ENCODE measurements at places on chromosomes 13 and 19.

DNA sequence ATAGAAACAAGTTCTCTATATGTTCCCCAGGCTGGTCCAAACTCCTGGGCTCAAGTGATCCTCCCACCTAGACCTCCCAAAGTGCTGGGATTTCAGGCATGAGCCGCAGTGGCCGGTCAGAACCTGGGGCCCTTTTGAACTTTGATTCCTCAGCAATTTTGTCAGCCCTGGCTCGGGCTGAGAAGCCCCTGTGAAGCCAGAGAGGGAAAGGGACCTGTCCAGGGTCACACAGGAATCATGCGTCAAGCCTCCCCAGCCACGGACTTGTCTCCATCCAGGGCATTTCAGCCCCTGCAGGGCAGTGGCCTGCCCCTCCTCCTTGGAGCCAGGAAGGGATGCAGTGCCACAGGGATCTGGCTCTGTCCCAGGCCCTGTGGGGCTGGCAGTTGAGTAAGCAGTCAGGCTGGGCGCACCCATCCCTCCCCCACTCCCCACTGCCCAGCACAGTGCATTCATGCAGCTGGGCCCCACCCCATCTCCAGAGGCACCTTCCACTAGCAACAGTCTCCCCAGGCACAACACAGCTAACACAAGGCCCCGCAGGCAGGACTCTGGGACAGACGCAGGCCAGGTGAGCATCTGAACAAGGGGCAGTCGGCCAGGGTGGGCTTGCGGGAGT, at the start of gene CAPS:
Gene CAPS, plus strand, starts transcription at position 516 of the 619 bp plus-strand sequence. CDS start 153 bp downstream, outside the sequence.
- no peak for DNase-seq

- DNase-seq: no peak
Measured at GRCh38 chr19:13478576-13478975, 27.7 kb downstream of the CACNA1A start.

DNA sequence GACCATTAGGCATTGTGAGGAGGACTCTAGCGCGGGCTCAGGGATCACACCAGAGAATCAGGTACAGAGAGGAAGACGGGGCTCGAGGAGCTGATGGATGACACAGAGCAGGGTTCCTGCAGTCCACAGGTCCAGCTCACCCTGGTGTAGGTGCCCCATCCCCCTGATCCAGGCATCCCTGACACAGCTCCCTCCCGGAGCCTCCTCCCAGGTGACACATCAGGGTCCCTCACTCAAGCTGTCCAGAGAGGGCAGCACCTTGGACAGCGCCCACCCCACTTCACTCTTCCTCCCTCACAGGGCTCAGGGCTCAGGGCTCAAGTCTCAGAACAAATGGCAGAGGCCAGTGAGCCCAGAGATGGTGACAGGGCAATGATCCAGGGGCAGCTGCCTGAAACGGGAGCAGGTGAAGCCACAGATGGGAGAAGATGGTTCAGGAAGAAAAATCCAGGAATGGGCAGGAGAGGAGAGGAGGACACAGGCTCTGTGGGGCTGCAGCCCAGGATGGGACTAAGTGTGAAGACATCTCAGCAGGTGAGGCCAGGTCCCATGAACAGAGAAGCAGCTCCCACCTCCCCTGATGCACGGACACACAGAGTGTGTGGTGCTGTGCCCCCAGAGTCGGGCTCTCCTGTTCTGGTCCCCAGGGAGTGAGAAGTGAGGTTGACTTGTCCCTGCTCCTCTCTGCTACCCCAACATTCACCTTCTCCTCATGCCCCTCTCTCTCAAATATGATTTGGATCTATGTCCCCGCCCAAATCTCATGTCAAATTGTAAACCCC, 2.8 kb upstream of the CEACAM5 start:
- no peak for DNase-seq

DNA sequence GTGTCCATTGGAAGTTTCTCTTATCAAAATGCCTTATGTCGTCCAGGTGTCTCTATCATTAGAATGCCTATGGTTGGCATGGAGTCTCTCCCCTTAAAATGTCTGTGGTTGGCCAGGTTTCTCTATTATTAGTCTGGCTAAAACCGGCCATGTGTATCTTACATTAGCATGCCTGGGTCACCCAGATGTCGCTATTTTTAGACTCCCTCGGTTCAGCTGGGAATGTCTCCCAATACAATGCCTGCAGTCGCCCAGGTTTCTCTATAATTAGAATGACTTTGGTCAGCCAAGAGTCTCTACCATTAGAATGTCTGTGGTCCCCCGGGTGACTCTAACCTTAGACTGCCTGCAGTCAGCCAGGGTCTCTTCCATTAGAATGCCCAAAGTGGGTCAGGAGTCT, 1536.1 kb downstream of the UQCRFS1 start:
- no peak for DNase-seq

GRCh38 chr19:58579473-58580142, 6.5 kb upstream of the MZF1 start:
- no peak for DNase-seq

- no peak for DNase-seq
Measured at GRCh38 chr13:77620138-77620537, 77.3 kb upstream of the SLAIN1 start.

DNA sequence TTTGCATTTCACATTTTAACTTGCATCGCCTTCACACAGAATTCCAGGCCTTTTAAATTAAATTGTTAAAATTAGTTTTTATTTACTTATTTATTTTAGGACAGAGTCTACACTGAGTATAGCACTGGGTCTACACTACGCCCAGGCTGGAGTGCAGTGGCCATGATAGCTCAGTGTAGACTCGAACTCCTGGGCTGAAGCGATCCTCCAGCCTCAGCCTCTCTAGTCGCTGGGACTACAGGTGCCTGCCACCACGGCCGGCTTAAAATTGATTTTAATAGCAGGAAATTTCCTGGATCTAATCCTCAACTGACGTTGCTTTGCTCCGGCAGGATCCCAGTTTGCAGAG, 301 bp upstream of the ZNF610 start:
- no peak for DNase-seq

DNA sequence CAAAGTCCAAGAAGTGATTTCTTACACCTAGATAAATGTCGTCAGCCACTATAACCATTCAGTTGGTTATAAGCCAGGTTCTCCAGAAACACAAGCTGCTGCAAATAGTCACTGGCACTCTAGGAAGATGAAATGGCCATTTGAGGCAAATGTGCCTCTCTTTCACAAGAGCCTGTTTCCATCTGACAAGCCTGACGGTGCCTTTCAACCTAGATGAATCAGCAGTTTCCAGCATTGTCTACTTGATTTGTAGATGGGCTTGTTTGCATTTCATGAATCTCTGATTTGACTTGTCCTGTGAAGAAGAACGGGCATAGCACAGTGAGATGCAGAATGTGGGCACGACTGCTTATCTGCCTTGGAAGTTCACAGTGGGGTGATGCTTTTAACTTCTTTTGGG, 327.2 kb downstream of the LMO7 start:
- no peak for DNase-seq

DNA sequence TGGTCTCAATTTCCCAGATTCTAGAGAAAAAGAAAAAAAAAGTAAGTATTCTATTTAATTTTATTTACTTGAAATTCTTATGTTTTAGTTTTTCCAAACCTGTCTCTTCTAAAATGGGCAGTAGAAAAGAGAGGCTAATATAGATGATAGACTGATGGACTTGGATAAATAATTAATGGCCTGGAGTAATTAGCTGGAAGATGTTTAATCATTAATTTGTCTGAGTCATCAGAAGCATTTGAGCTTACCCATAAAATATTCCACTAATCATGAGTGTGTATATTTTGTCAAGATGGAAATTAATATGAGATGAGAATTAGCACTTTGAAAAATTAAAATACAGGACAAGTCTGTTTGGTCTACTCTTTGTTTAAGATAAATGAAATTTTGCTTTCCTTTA, 212.1 kb upstream of the MIR17HG start:
- no peak for DNase-seq

Data from CD4-positive, alpha-beta T cell treated with Interleukin-6 at 100 ng/mL for 8 hours (primary cell).